ENCODE measurements at places on chromosomes 7 and 10. TPM values are rescaled to one million over a fixed set of nuclear protein-coding genes. Genes with fewer than 3 reads are reported as not detected.

Gene NKX2-3
- 0.63 TPM for total RNA-seq

Gene PLAU
- 75.2 TPM for total RNA-seq

Gene UBTD1
- 17.6 TPM for total RNA-seq

Gene OR13A1
- not detected for total RNA-seq
